ENCODE measurements at places on chromosomes 4 and X. TPM values are rescaled to one million over a fixed set of nuclear protein-coding genes. Genes with fewer than 3 reads are reported as not detected.

DNA sequence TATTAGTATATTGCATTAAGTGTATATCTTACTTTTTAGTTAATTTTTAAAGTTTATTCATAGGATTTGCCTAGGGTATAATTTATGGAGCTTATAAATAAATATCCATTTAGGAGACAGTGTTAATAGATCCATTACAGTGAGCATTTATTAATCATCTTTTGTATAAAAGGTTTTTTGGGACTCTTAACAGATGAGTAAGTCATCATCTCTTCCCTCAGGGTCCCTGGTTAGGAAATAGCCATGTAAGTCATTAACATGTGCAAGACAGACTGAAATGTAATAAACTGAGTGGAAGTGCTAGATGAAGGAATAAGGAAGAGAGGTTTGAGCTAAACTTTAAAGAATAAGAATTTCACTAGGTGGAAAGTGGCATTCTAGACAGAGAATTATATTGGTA is 69.2 kb downstream of the PAQR3 start:
- DNase-seq, result no peak

GRCh38 chrX:2781698-2782097 is 29.9 kb downstream of the XG start:
- DNase-seq, result no peak

- no peak for DNase-seq
These were observed 103.2 kb upstream of the CITED1 start for GRCh38 chrX:72408885-72409284.

GRCh38 chrX:39309018-39309635 is 507.9 kb downstream of the MID1IP1 start:
- no peak for DNase-seq

- DNase-seq, result no peak
These were observed 78.7 kb downstream of the CNOT6L start for GRCh38 chr4:77740480-77740879.

- no peak for DNase-seq
These were observed 1548.5 kb upstream of the IGFBP7 start for GRCh38 chr4:58658701-58659100.

DNA sequence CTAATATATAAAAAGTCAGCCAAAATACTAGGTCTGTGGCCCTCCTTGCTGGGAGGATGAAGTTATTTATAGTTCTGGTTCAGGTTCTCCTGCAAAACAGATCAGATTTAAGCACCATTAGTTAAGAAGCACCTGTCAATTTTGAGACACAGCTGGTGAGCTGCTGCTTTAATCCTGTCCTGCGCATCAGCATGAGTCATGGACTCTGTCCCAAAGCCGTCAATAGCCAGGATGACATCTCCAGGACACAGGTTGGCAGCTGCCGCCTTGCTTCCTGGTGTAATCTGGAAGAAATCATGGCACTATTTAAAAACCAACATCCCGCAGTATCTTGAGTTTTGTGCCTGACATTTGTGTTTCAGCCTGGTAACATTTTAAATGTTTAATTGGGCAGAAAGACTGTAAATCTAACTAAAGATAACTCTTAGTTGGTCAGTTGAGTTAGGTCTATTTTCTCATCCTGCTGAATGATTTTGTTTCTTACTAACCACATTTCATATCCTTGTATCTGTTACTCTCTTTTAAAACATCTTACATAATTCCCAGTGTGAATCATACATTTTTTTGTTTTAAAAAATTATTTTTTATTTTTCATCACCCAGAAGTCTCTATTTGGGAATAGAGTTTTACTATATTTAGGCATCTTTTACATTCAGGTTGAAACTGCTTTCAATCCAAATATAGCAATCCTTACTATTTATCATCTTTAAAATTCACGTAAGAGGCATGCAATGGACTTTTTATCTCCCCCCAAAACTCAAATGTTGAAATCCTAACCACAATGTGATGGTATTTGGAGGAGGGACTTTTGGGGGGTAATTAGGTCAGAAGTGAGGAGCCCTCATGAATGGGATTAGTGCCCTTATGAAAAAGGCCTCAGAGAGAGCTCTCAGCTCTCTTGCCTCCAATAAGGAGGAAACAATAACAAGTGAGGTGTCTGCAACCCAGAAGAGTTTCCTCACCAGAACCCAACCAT is 10.1 kb downstream of the PDLIM3 start:
- no peak for DNase-seq

DNA sequence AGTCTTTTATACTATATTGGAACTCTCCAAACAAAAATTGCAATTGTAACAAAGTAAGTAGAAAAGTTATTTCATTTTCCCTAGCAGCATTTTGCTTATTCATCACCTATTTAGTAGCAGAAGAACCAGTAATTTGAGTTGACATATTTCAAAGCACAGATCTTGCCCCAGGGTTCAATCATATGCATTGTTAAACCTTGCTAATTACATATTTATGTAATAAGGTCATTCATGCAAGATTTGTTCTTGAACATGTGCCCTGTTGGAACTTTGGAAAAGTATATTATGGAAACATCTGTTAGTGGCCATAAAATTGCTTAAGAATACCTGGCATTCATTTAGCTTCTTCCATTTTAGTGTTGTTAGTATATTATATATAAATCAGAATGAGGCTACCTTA is 191.7 kb downstream of the TLL1 start:
- no peak for DNase-seq

GRCh38 chr4:11720292-11720691 is 291.6 kb upstream of the HS3ST1 start:
- DNase-seq, result no peak

DNA sequence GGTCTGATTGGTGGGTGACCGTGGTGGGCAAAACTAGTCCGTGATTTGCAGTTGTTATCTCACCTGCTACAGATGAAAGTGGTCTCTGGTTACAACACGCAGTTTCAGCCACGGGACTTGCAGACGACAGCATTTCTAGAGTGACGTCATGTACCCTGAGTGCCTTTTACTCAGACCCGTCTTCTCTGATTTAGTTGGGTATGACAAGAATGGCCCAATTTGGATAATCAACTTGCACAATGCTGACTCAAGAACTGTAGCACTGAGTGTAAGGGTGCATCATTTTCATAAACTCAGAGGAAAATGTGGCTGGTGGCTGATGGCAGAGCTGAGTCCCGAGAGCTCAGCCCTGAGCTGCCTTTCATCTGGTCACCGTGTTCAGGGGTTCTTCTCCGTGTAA is 281.4 kb upstream of the FRG1 start:
- no peak for DNase-seq

DNA sequence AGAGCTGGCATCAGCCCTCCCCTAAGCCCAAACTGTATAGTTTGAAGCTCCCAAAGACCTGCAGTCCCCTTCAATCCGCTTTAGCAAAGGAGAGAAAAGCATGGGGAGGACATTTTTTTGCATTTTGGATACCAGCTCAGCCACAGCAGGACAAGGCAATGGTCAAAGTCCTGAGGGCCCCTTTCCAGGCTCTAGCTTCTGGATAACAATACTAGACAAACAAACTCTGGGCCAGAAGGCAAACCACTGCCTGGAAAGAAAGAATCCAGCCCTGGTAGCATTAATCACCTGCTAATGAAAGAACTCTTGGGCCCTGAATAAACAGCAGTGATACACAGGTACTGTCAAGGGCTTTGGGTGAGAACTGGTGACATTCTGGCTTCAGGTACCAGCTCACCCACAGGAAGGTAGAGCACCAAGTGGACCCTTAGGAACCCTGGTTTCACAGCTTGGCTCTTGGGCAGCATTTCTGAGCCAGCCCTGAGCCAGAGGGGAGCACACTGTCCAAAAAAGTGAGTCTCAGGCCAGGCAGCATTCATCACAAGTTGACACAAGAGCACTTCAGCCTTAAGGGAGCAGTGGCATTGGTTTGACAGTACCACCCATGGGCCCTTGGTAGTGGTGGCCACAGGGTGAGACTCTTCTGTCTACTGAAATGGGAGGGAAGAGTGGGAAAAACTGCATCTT is 62.5 kb downstream of the SPIN3 start:
- peak; percentile 51 for DNase-seq

DNA sequence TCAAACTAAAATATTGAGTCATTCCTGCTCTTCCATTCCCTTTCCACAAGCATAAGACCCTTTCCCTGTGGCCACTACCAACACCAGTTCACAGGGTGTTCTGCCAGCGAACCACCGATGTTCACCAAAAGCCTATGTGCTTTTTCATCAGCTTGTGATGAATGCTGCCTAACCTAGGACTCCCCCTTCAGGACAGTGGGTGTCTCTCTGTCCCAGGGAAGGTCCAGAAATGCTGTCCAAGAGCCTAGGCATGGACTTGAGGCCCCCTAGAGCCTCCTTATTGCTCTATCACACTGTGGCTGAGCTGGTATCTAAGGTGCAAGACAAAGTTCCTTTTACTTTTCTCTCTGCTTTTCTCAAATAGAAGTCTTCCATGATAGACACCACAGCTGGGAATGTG is 1015.6 kb downstream of the PCDH19 start:
- DNase-seq, result no peak

DNA sequence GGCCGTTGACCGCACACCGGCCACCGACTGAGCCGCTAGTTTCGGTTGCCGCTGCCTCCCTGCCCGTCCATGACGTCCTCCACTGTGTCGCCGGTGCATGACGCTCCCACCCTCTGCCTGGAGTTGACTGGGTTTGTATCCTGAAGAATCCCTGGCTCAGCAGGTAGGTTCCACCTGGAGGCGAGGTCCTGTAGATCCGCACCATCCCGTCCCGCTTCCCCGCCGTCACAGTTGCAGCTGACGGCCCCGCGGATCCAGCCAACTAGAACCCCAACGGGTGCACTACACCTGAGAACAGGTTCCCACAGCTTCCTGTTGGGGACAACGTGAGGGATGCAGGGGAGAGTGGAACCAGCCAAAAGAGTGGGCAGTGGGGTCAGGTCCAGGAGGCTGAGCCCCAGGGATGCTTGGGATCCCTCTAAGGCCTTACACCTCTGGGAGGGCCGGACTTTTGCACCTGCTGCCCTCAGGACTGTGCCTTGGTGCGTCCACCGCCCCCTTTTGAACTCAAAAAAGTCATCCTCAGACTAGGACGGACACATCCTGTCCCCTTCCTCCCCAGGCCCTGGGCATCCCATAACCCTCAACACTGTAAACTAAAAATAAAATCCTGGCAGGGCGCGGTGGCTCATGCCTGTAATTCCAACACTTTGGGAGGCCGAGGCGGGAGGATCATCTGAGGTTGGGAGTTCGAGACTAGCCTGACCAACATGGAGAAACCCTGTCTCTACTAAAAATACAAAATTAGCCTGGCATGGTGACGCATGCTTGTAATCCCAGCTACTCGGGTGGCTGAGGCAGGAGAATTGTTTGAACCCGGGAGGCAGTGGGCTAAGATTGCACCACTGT is 1.1 kb upstream of the SLBP start:
- DNase-seq, result no peak

- DNase-seq, result no peak
These were observed 608.0 kb upstream of the FTHL17 start for GRCh38 chrX:31679861-31680260.

DNA sequence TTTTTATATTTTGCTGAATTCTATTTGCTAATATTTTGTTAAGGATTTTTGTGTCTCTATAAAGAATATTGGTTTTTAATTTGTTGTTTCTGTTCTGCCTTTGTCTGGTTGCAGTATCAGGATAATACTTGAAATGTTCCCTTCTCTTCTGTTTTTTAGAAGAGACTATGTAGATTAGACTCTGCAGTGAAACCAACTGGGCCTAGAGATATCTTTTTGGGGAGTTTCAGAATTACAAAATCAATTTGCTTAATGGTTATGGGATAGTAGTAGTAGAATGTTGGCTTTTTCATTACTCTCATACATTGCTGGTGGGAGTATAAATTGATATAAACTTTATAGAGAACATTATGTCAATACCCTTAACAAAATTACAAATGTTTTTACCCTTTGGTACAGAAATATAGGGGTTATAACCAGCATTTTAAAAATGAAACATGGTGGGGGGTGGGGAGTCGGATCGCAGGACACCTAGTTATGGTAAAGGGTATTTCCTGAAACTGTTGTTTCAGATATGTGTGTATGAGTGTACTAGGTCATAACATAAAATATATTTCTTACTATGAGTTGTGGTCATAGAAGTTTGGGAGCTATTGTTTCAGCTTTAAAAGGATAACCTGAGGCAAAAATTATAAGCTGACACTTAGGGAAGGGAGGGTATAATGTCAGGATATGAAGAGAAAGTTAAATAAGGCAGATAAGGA is 29.0 kb downstream of the CLOCK start:
- no peak for DNase-seq

The POLA1 gene
- total RNA-seq, result 9.0 TPM

The SLC7A11 gene
- 0.93 TPM for total RNA-seq

The PRDM8 gene
- total RNA-seq, result 2.6 TPM

The CSAG3 gene
- total RNA-seq, result not detected

The PARM1 gene
- total RNA-seq, result 27.5 TPM

Data from mesenteric fat pad (tissue), 1 donor.